Activated naive CD4-positive, alpha-beta T cell treated with anti-CD3 and anti-CD28 coated beads for 36 hours (primary cell): ENCODE measurements at places on chromosomes 7 and 10.

DNA sequence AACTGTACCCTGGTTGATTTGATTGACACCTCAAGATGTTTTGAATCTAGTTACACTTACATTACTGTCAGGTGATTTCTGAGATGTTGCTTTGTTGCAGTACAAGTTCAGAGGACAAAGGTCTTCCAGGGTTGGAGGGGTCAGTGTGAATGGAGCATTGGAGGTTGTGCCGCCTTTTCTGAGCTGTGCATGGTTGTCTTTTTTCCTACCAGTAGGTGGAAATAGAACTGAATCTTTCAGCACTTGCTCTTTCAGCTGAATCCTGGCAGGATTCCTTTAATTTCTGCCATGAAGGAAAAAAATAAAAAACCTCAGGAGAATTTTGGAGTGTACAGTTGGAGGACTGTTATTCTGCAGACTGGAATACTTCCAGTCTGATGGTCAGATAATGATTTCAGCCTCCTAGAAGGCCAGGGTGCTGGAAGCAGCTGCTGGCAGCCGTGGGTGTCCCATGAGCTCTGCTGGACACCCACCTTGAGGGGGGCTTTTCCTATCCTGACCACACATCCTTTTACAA is 82.7 kb downstream of the PLCE1 start:
- no peak for DNase-seq

DNA sequence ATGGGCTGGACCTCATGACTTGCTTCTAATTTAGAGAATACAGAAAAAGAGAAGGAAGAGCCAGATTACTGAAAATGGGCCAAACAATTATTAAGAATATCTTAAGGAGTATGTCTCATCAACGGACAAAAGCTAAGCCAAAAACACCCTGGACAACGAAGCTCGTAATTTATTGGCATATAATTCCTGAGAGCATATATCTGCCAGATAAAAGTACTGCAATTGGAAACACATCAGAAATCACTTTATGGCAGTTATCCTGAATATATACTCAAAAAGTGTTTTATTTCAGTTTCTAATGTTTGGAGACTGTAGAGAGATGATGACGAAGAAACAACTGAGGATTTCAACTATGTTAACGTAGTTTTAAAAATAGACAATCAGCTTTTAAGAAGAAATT is 211.8 kb downstream of the CSTF2T start:
- no peak for DNase-seq

DNA sequence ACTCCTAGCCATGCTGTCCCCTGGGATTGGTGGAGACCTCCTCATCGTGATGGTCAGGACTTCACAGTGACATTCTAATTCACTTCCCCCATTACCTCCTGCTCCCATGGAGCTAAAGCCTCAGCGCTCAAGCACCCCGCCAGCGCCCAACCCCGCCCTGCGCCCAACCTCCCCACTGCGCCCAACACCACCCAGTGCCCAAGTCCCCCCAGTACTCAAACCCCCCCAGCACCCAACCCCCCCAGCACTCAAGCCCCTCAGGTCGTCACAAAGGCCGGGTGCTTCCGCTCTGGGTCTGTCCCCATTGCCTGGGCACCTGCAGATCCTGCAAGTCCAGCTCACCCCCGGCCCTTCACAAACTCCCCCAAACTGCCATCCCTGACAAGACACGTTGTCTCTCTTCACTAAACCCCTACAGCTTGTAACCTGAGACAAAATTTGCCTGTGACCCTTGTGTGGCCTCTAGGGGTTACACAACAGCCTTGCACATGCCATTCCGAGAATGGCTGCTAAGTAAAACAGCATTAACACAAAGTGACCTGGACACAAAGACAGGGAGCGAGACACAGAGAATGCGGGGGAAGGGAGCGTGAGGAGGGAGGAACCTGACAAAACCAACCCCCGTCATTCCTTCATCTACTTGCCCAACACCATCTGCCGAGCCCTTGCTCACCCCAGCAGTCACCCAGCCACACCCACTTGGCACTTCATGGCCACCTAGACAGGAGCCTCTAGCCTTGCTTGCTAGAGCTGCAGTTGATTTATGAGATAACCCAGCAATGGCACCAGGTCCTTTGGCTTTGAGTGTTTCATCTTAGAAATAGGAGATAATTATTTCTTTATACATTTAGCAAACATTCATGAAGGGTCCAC is 107.8 kb downstream of the ADARB2 start:
- DNase-seq = no peak

DNA sequence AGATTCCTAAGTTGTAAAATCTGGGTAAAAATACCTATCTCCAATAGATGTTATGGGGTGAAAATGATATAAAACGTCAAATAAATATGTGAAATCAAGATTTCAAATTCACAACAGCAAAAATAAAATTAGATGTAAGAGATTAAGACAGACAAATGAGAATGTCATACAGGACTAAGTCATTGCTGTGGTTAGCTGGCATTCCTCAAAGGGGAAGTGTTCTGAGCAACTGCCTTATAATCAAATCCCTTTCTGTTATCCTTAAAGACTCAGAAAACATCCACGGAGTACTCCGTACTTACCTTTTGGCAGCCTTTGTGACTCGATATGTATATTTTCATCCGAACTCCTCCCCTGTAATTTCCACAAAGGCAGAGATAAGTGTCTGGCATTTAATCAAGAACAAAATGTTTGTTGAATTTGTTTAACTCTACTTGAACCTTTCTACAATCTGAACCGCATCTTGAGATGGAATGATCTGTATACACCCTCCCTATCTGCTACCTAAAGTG is 559.6 kb downstream of the GATA3 start:
- no peak for DNase-seq

DNA sequence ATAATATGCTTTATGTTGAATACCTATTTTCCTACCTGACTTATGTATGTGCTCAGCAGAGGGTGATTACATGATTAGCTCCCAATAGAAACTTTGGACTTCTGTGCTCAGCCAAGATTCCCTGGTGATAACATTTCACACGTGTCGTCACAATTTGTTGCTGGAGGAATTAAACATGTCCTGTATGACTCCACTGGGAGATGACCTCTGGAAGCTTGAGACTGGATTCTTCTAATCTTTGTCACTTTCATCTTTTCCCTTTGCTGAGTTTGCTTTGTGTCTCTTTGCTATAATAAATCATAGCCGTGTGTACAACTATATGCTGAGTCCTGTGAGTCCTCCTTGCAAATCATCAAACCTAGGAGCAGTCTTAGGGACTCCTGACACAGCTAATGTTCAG is 120.9 kb upstream of the LRRTM3 start:
- no peak for DNase-seq

DNA sequence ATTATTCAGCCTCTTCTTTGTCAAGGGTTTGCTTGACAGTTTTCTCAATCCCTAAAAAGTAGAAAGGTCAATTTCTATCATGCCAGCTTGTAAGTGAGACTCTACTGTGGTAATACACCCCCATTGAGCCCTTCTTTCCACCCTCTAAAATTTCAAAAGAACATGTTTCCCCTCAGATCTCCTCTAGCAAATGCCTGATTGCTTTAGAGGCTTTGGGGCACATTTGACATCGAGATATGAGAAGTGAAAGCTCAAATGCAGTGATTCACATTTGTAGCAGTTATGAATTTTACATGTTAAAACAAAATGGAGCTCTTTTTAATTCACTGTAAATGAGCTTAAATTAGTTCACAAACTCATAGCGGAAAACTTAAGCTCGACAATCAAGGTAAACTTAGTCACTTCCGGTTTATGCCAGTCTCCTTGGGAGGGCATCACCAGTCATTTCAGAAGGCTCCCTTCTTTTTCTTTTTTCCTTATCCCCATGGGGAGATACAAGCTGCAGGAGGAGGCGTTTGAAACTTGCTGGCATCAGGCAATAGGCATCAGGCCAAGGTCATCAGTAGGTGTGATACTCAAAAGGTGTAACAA is 55.3 kb upstream of the ADO start:
- peak; percentile 17 for DNase-seq

- no peak for DNase-seq
Measured at GRCh38 chr7:44051611-44052220, 7.2 kb downstream of the DBNL start.

- no peak for DNase-seq
Measured at GRCh38 chr10:111323389-111323966, 246.6 kb downstream of the ADRA2A start.

DNA sequence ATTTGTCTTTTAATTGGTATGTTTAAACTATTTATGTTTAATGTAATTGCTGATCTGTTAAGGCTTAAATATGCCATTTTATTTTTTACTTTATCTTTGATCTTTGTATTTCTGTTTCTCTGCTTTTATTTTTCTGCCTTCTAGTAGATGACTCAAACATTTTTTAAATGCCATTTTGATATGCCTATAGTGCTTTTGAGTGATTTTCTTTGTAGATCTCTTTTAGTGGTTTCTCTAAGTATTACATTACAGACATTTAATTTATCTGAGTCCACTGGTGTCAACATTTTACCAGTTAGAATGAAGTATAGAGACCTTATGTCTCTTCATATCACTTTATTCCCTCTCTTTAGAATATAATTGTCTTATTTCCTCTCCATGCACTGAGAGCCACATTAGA is 32.7 kb downstream of the IL6 start:
- DNase-seq = no peak

- no peak for DNase-seq
Measured at GRCh38 chr10:123463181-123463580, 203.0 kb upstream of the GPR26 start.

DNA sequence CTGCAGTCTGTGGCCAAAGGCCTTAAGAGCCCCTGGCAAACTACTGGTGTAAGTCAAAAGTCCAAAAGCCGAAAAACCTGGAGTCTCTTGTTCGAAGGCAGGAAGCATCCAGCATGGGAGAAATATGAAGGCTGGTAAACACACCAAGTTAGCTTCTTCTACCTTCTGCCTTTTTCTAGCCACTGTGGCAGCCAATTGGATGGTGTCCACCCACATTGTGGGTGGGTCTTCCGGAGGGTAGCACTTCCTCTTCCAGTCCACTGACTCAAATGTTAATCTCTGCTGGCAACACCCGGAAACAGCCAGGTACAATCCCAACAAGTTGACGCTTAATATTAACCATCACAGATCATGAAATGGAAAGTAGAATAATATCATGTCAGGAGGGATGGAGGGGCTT is 827.6 kb downstream of the SORCS1 start:
- DNase-seq = no peak

DNA sequence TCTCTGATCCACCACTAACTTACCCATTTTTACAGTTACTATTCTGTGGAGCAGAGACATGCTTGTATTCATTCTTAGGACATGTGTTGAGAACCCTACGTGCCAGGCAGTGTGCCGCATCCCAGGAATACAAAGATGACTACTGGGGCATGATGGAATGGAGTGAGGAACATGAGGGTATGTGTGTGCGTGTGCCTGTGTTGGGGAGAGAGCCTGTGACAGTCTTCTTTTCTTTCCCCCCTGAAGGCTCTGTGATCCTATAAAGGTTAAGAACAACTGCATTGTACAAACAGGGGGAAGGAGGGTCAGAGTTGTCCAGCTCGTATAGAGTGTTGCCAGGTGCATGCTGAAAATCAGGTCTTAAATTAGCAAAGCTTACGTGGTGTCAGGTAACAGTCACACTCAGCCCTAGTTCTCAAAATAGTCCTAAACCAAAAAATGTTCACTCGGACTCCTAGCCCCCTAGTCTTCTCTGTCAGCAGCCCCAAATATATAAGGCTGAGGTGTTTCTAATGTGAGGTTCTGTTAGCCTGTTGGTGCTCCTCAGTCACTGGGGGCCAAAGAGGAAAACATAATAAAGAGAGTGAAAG is 161.9 kb downstream of the CELF2 start:
- no peak for DNase-seq

- DNase-seq = no peak
Measured at GRCh38 chr7:12269100-12269895, 58.2 kb downstream of the TMEM106B start.

GRCh38 chr10:95819620-95820329 is 63.8 kb downstream of the ENTPD1 start:
- no peak for DNase-seq

- DNase-seq = no peak
Measured at GRCh38 chr10:107576746-107577145, 412.2 kb upstream of the SORCS1 start.

DNA sequence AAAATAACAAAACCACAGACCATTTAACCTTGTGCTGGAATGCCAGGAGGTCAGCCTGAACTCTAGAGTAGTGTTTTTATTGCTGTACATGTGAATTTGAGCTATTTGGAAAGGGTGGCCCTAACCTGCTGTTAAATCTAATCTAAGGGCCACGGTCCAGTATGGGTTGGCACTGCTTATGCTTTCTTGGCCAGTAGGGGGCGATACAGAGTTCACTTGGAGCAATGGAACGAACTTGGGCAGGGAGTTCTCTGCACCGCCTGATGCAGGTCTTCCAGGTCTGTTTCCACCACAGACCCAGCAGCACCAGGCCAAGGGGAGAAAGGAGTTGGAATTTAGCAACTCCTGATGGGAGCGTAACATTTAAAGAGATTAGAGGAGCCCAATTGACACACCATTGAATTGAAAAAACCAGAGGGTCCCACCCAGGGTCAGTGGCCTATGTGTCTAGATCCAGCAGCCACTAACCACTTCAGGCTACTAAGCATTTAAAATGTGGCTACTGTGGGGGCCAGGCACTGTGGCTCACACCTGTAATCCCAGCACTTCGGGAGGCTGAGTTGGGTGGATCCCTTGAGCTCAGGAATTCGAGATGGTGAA is 75.7 kb upstream of the EFCAB10 start:
- DNase-seq = peak; percentile 83

- no peak for DNase-seq
Measured at GRCh38 chr10:33152146-33152545, 182.3 kb downstream of the NRP1 start.

DNA sequence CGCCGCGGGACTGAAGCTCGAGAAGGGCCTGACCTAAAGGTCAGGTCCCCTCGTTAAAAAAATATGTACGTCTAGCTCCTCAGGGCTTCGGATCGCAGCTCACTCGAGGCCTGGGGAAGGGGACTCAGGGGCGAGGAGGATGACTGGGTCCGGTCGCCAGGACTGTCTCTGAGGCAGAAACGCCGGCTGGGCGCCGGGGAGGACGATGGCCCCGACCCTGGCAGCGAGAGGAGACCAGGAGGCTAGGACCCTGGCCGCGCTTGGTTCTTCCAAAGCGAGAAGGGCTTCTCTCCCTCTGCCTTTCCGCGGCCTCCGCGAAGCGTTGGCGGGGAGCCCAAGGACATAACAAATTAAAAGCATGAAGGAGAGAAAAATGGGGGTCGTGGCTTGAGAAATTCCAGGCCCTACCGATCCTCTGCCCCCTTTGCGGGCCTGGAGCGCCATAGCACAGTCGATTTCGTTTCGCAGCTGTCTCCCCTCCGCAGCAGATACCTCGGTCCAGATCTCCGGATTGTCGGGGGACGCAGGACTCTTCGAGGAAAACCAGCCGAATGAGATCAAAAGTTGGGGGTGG is 3.1 kb downstream of the NKX2-3 start:
- DNase-seq = no peak

GRCh38 chr7:159027056-159027788 is 117.4 kb downstream of the VIPR2 start:
- peak; percentile 3 for DNase-seq
